Karpas-422 (cell line): ENCODE measurements at places on chromosomes 1 and 21. TPM values are rescaled to one million over a fixed set of nuclear protein-coding genes. Genes with fewer than 3 reads are reported as not detected.

- no peak for DNase-seq
- peaks cover 3% of the 10 kb centered on the region; the same call in 1 of the 2 replicates for H3K4me1 ChIP-seq
- no peak overlapping the region for H3K4me3 ChIP-seq
- no peak overlapping the region for H3K27ac ChIP-seq
- no peaks in the 10 kb centered on the region for H3K36me3 ChIP-seq
Measured at GRCh38 chr1:53740621-53741105, 1.7 kb upstream of the GLIS1 start.

- H3K4me1 ChIP-seq: no peaks in the 10 kb centered on the region
- DNase-seq: no peak
- no peak overlapping the region for H3K27ac ChIP-seq
- no peak overlapping the region for H3K4me3 ChIP-seq
- no peaks in the 10 kb centered on the region for H3K36me3 ChIP-seq
Measured at GRCh38 chr21:16421965-16422364, 692.2 kb downstream of the USP25 start.

GRCh38 chr1:150798525-150798924 is 9.5 kb downstream of the CTSK start:
- H3K27ac ChIP-seq: no peak overlapping the region
- no peaks in the 10 kb centered on the region for H3K27me3 ChIP-seq
- peaks cover 3% of the 10 kb centered on the region; the same call in 1 of the 2 replicates for H3K36me3 ChIP-seq
- H3K4me3 ChIP-seq: no peak overlapping the region
- no peaks in the 10 kb centered on the region for H3K4me1 ChIP-seq

- no peak overlapping the region for H3K27ac ChIP-seq
- H3K4me3 ChIP-seq: no peak overlapping the region
- no peak for DNase-seq
- no peaks in the 10 kb centered on the region for H3K27me3 ChIP-seq
- H3K36me3 ChIP-seq: no peaks in the 10 kb centered on the region
Measured at GRCh38 chr21:29893687-29894086, 46.1 kb downstream of the GRIK1 start.

DNA sequence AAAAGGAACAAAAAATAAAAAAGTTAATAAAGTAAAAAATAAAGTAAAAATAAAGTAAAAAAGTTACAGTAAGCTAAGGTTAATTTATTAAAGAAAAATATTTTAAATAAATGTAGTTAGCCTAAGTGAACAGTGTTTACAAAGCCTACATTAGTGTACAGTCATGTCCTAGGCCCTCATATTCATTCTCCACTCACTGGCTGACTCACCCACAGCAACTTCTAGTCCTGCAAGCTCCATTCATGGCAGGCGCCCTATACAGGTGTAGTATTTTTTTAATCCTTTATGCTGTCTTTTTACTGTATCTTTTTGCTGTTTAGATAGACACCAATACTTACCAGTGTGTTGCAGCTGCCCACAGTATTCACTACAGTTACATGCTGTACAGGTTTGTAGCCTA is 12.4 kb downstream of the ADAR start:
- no peaks in the 10 kb centered on the region for H3K27me3 ChIP-seq
- H3K4me3 ChIP-seq: no peak overlapping the region
- H3K36me3 ChIP-seq: peaks cover 57% of the 10 kb centered on the region

- H3K4me1 ChIP-seq: no peaks in the 10 kb centered on the region
- no peaks in the 10 kb centered on the region for H3K36me3 ChIP-seq
- H3K27me3 ChIP-seq: no peaks in the 10 kb centered on the region
- peak; percentile 10 for DNase-seq
- H3K27ac ChIP-seq: no peak overlapping the region
Measured at GRCh38 chr1:61626816-61627215, 98.1 kb downstream of the TM2D1 start.

Gene RAB13
- total RNA-seq: 5.8 and 8.9 TPM in 2 replicates

Gene ATP1A1
- 931 and 967 TPM in 2 replicates for total RNA-seq

Gene TEX38
- 0.37 TPM in 1 of 2 replicates, not detected in the other for total RNA-seq

Gene ANP32E
- 43.2 and 77.4 TPM in 2 replicates for total RNA-seq

Gene PLA2G2C
- not detected in 2 replicates for total RNA-seq

Gene PLA2G2D
- total RNA-seq: not detected in 2 replicates
